ENCODE measurements at places on chromosomes 13 and 19.

DNA sequence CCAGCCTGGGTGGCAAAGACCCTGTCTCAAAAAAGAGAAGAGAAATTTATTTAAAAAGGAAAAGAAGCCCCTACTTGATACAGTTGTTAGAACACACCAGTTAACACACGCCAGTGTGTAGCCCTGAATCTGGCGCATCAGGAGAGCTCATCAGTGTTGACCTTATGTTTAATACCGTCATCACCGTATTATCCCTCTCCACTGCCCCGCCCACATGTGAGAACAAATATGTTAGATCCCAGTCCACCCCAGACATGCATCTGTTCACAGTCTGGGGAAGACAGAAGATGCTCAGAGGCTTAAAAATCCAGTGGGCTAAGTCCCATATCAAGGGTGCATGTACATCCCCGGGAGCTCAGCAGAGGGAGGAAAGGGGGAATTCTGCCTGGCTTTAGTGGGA lies 155.2 kb downstream of the DPF1 start:
- no peak for DNase-seq

DNA sequence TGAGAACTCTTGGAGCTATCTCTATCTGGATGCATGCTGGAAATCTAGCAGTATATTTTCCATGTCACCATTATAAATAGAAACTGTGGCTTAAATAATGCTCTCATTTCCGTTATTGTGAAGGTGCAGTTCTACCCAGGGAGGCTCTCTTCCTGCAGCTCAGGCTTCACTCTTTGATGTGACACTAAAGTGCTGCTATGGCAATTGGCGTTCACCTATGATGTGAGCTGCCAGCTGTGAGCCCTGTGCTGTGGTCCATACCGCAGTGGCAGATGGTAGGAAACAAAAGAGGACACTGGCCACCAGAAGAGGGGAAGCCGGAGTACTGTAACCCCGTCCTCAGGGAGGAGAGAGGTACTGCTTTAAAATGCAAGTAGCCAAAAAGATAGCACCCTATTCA lies 40.6 kb upstream of the ZNF681 start:
- DNase-seq, result peak; percentile 3

DNA sequence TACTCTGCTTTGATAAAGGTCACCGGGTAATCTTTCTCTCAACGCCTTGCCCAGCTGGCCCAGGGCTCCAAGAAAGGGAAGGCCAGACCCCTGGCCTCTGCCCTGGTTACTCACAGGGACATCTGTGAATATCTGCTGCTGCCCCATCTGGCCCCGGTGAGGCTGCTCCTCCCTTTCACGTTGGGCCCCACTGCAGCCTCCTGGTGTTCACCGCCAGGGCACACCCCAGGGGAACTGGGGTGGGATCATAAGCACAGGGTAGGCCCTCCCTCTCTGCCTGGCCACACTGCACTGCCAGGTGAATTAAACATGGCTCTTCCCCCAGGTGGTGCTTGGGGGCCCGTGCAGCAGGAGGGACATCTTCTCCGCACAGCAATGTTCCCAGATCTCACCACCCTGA lies 12.7 kb downstream of the LAIR1 start:
- DNase-seq, result no peak

DNA sequence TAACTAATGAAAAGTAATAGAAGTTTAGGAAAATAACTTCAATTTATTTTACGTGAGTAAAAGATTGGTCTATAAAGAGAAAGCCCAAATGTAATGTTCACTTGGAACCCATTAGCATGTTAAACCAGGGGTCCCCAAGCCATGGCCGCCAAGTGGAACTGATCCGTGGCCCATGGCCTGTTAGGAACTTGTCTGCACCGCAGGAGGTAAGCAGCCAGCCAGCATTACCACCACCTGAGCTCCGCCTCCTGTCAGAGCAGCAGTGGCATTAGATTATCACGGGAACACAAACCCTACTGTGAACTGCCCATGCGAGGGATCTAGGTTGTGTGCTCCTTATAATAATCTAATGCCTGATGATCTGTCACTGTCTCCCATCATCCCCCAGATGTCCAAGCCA lies 818.7 kb upstream of the GPC6 start:
- no peak for DNase-seq

GRCh38 chr19:1513499-1514294 lies 878 bp upstream of the ADAMTSL5 start:
- DNase-seq, result peak; percentile 59

GRCh38 chr13:105598529-105598928 lies 936.9 kb downstream of the EFNB2 start:
- DNase-seq, result no peak

- no peak for DNase-seq
Observed at GRCh38 chr13:29456419-29456818, 139.1 kb downstream of the SLC7A1 start.

- no peak for DNase-seq
Observed at GRCh38 chr13:30569901-30570576, 47.7 kb upstream of the USPL1 start.

DNA sequence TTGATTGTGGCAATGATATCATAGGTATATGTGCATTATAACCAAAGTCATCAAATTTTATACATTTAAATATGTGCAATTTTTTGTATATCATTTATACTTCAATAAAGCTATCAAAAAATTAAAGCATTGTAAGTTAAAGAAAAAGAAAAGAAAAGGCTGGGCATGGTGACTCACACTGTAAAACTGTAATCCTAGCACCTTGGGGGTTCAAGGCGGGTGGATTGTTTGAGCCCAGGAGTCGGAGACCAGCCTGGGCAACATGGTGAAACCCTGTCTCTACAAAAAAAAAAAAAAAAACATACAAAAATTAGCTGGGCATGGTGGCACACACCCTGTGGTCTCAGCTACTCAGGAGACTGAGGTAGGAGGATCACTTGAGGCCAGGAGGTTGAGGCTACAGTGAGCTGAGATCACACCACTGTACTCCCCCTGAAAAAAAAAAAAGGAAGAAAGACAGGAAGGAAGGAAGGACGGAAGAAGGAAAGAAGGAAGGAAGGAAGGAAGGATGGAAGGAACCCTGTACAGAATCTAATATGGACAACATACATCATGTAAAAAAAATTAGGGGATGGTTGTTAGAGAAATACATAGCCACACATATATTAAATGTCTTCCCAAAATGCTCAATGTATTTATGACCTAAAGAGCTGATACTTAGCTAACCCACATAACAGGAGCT lies 21.7 kb upstream of the SLC25A30 start:
- DNase-seq, result no peak

DNA sequence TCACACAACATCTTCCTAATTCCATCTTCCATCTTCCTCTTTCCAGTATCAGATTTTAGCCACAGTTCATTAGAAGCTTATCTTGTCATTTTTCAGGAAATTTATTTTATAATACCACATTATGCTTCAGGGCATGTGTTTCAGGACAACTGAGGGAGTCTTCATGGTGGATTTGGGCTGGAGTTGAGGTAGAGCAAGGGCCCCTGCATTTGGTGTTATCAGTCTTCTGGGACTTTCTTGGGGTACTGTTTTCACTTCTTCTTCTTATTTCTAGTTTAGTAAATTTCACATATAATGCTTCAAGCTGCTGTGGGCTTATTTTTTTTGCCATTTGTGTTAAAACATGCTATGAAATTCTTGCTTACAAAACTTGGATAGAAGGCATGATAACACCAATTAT lies 188.7 kb downstream of the LHFPL6 start:
- DNase-seq, result no peak
